ENCODE measurements at places on chromosomes 5 and 9.
A peak's percentile ranks its signal among the peaks of the same experiment; 100 is the strongest.

DNA sequence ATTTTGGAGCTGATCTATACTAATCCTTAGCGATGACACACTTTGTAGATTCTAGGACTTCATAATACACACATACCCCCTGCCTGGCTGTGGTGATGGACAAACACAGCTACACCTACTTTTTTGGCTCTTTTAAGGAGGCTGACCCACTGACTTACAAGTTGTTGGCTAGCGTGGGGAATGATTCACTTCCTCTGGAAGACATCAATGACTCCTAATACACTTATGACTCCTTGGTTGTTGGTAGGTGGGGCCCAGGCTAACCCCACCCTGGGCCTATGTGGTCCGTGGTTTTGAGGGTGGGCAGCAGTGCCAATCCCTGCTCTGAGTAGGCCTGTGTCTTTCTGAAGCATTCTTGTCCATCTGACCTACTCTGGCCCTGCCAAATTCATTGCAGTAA, 144.4 kb downstream of the SLC12A2 start:
- peak; percentile 36 for DNase-seq

DNA sequence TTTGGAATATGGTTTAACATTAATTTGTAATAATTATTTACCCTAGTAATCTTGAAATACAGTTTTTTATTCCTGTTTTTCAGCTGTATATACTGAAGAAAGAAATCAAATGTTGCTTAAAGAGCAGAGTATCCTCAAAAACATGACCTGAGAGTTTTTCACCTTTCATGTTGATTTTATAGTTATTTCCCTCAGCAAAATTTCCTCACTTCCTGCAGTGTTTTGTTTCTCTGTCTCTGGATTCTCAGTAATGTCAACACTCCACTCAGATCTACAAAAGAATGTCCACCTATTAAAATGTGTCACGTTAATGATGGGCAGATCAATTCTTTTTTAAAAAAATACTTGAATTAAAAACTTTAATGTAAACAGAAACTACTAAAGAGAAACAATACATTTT, 398.3 kb downstream of the ANXA1 start:
- DNase-seq, result no peak

- no peak for DNase-seq
Observed at GRCh38 chr5:148856424-148856823, 30.0 kb downstream of the ADRB2 start.

- no peak for DNase-seq
Observed at GRCh38 chr9:88799541-88800328, 191.5 kb upstream of the S1PR3 start.

DNA sequence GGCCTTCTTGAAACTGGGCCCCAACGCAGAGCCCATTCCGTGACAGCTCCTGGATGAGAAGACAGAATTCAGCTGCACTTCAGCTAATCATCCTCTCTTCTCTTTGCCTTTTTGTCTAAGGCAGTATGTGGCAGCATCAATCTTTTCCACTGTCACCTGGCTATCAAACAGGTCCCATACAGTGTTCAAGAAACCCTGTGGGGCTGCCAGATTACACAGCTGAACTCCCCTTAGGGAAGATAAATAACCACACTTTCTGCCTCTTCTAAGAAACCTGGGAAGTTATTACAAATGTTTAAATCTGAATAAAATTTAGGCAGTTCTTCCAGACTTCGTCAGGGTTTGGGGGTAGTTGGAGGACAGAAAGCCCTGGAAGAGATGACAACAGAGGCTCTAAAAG, 61.0 kb downstream of the SPEF2 start:
- DNase-seq, result no peak

Measured in T1000 (cell line).